Kasumi-1 (cell line): ENCODE measurements at places on chromosomes 1 and 21.

DNA sequence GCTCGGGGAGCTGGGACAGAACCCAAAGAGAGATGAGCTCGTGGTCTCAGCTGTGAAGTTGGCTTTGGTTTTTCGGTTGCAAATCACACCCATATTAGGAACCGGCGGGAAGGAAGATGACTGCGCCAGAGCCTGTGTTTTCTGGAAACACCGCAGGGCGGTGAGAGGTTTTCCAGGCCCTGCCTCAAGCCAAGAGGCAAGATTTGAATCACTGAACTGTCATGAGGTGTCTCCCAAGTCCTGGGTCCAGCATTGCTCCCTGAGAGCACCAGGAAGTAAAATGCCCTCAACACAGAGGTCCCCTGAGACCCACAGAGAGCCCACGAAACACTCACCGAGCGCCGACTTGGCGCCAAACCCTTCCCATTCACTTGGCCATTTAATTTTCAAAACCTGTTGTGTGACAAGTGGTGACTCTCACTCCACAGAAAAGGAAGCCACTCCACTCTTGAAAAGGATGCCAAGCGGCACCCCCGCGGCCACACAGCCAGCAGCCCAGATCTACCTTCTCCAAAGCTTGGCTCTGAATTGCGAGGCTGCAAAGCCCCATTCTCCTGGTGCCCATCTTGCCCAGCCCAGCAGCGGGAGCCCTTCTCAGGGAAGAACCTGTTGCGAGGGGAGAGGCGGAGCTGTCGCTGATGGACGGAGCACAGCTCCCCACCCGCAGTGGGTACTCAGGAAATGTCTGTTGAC lies 99.0 kb upstream of the RUNX3 start:
- DNase-seq: no peak

DNA sequence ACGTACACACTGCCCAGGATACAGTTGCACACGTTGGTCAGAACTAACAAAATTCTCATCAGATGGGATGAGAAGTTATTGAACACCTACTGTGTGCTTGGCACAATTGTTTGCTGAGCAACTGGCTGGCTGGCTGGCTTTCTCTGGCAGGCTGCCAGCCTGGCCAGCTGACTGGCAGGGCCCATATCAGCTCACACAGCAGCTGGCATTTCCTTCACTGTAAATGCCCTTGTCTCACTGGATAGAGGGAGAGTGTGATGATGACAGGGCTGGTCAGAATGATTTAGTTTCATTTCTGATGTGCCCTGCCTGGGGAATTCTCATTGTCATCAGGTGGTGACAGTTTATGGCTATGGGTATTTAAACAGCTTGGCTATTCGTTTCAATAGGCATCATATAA lies 15.8 kb downstream of the CAMK2N1 start:
- no peak for DNase-seq

- no peak for DNase-seq
Measured at GRCh38 chr1:193192586-193192985, 6.2 kb upstream of the B3GALT2 start.

GRCh38 chr1:62228883-62229187 lies 34.2 kb downstream of the L1TD1 start:
- DNase-seq: no peak

- DNase-seq: peak; percentile 55
Measured at GRCh38 chr1:246002725-246003441, 504.2 kb downstream of the SMYD3 start.

DNA sequence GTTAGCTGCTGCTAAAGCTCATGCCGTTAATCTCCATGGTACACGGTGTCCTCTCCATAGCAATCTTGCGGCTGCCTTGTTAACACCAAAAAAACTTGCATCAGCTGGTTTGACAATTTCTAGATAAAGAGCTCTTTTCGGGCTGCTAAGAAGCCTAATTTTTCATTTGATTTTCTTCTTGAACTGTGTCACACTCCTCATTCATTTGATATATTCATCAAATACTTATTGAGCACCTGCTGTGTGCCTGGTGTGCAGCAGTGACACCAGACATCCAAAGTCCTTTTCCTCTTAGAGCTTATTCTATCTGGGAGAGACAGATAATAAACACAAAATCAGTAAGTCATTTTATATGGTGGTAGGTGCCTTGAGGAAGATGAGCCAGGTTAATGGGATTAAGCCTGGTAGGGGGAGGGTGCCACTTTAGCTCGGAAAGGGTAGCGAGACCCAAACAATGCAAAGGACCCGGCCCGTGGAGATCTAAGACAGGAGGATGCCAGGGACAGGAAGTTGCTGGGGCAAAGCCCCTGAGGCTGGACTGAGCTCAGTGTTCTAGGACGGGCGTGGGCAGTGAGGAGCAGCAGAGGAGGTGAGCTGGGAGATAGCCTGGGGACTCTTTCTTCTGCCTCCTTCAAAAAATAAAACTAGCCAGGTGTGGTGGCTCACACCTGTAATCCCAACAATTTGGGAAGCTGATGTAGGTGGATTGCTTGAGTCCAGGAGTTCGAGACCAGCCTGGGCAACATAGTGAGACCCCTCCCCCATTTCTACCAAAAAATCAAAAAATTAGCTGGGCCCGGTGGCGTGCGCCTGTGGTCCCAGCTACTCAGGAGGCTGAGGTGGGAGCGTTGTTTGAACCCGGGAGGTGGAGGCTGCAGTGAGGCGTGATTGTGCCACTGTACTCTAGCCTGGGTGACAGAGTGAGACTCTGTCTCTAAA lies 50.7 kb upstream of the LGALS8 start:
- DNase-seq: no peak

- DNase-seq: peak; percentile 28
Measured at GRCh38 chr1:160579216-160579701, at the start of gene CD84. TSS of gene CD84 (minus strand) at chr1:160579496. CDS start at chr1:160579437, 59 bp downstream.

- no peak for DNase-seq
Measured at GRCh38 chr1:54875000-54875399, 12.0 kb downstream of the DHCR24 start.

DNA sequence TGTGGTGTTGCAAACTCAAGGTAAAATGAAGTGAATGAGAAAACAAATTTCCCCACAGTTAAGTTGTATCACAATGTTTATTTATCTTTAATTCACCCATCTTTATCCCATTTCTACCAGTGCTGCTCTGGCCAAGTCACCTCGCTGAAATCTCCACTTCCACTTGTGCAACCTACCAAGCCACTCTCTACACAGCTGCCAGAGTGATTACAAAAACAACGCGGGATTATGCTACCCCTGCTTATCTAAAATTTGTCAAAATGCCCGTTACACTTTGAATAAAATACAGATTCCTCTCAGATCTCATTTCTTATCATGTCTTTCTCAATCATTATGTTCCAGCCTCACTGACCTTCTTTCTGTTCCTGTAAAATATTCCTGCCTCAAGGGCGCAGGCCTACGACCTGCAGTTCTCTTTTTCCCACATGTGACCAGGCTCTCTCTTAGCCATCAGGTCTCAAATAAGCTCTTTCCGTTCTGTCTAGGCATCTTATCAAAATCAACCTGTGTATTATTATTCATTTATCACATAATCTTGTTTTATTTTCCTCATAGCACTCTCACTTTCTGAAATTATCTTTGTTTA lies 95.6 kb downstream of the NTMT2 start:
- DNase-seq: no peak

DNA sequence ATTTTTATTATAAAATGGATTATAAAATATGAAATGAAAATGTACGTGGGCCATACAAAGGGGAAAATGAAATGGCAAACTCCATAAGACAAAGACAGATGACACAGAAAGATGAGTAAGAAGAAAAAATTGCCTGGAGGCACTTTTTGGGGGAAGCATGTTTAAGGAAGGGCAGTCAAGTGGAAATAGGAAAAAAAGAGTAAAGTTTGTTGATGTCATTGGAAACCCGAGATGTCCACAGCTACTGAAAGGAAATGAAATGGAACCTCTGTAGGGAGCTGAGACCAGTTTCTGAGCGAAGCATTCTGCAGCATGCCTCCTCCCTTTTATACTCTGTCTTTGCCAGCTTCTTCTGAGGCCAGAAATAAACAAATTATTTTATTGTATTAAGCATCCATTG lies 203.4 kb upstream of the UBE2U start:
- no peak for DNase-seq

- no peak for DNase-seq
Measured at GRCh38 chr1:106233511-106233910, 823.0 kb upstream of the PRMT6 start.

GRCh38 chr1:86933562-86934377 lies 19.3 kb downstream of the HS2ST1 start:
- no peak for DNase-seq

DNA sequence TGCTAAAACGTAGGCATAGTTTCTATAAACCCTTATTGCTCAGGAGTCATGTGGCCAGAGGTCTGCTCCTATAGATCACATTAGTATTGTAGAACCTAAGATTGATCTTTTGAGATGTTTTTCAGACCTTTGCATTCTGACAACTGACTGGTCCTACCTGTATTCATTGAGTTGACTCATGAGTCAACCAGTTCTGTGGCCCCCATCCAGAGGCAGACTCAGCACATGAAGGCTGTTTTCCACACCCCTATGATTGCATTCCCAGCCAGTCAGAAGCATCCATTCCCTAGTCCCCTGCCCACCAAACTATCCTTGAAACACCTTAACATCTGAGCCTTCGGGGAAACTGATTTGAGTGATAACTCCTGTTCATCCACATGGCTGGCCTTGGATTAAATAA lies 451.7 kb downstream of the SIPA1L2 start:
- DNase-seq: no peak

DNA sequence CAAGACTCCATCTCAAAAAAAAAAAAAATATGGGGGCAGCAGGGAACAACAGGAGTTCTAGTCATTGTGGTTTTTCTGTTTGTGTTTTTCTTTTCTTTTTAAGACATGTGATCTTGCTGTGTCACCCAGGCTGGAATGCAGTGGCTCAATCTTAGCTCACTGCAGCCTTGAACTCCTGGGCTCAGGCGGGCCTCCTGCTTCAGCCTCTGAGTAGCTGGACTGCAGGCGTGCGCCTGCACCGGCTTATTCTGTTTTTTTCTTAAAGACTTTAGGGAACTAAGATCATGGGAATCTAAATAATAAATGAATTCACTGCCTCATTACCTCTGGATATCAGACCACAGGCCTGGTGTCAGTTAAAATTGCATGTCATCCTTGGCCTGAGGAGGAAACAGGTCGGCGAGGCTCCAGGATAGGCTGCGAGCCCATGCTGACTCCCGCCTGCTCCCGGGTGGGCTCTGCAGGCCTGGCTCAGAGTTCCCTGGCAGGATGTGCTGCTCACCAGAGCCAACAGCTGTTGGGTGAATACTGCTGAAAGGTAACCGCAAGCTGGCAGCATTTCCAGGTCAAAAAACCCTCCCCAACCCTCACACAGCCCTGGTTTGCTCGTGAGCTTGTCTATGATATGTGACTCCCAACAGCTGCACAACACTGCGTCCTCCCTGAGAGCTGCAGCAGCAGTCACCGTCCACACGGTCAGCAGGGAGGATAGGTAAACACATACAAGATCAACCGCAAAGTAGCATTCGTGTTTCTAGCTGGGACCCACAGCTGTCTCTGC lies 58.1 kb downstream of the SCCPDH start:
- DNase-seq: peak; percentile 98

DNA sequence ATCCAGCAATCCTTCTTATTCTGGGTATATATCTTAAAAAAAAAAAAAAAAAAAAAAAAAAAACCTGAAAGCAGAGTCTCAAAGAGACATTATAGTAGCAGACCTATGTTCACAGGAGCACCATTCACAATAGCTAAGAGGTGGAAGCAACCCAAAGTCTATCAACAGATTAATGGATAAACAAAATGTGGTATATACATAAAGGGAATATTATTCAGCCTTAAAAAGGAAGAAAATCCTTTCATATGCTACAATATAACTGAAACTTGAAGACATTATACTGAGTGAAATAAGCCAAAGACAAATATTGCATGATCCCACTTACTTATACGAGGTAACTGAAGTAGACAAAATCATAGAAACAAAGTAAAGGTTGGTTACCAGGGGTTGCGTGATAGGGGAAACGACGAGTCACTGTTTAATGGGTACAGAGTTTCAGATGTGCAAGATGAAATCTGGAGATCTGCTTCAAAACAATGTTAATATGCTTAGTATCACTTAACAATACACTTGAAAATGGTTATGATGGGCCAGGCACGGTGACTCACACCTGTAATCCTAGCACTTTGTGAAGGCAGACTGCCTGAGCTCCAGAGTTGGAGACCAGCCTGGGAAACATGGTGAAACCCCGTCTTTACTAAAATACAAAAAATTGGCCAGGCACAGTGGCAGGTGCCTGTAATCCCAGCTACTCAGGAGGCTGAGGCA lies 29.5 kb downstream of the PIK3R3 start:
- no peak for DNase-seq

GRCh38 chr1:246020211-246020954 lies 486.7 kb downstream of the SMYD3 start:
- DNase-seq: no peak

GRCh38 chr1:10968411-10968826 lies 44.0 kb upstream of the TARDBP start:
- no peak for DNase-seq

GRCh38 chr21:46480466-46480865 lies 21.8 kb downstream of the DIP2A start:
- no peak for DNase-seq

DNA sequence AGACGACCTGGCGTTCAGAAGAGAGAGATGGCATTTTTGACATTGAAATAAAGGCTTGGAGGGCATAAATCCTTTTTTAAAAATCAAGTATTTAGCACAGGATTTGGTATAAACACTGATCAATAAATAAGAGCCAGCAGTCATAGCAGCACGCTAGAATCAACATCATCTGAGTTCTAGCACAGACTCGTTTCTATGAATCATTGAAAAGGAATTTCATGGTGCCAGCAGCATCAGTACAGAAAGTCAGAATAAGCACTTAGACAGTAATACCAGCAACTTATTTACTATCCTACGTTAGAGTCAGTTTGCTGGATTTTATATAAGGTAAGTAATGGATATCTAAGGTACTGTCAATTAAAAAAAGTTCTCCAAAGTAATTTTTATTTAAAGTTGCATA lies 119.3 kb downstream of the HLCS start:
- DNase-seq: no peak

- DNase-seq: no peak
Measured at GRCh38 chr1:30084909-30085571, 638.3 kb downstream of the MATN1 start.

DNA sequence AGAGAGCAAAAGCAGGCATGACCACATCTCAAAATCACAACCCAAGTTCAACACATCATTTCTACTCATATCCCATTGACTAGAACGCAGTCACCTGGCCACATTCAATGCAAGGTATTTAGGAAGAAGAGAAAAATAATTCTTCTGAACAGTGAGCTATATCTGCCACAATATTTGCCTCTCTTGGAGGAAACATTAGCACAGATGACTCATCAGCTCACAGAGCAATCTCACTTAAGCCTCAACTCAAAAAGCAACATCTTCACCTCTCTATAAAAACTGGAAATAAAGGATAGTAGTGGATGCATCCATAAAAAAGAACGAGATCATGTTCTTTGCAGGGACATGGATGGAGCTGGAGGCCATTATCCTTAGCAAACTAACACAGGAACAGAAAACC lies 143.9 kb upstream of the FMN2 start:
- DNase-seq: no peak

- DNase-seq: peak; percentile 86
Measured at GRCh38 chr1:912740-913301, 10.9 kb upstream of the SAMD11 start.
